Myometrial cell (primary cell): ENCODE measurements at places on chromosomes 4 and X. TPM values are rescaled to one million over a fixed set of nuclear protein-coding genes. Genes with fewer than 3 reads are reported as not detected.

OTUD5 gene
- 39.2 and 48.0 TPM in 2 replicates for total RNA-seq

AWAT2 gene
- total RNA-seq, result not detected in 2 replicates

ADH7 gene
- not detected in 2 replicates for total RNA-seq

TLR10 gene
- not detected in 2 replicates for total RNA-seq

MRFAP1 gene
- 273 and 321 TPM in 2 replicates for total RNA-seq

OPRPN gene
- total RNA-seq, result not detected in 2 replicates

RAB33A gene
- 4.8 and 8.1 TPM in 2 replicates for total RNA-seq

CFI gene
- 20.2 and 21.9 TPM in 2 replicates for total RNA-seq

FAM47A gene
- not detected in 2 replicates for total RNA-seq

TMEM47 gene
- 18.3 and 20.2 TPM in 2 replicates for total RNA-seq

STPG2 gene
- total RNA-seq, result not detected in 2 replicates

SYTL5 gene
- total RNA-seq, result under 0.01 TPM in 1 of 2 replicates, not detected in the other

TNMD gene
- not detected in 2 replicates for total RNA-seq

PCDH11X gene
- not detected in 2 replicates for total RNA-seq

VCX2 gene
- not detected in 2 replicates for total RNA-seq

ODAPH gene
- total RNA-seq, result not detected in 2 replicates

VCX3A gene
- not detected in 2 replicates for total RNA-seq

NXF2B gene
- not detected in 2 replicates for total RNA-seq

DACH2 gene
- not detected in 2 replicates for total RNA-seq

SNCA gene
- 66.6 and 69.8 TPM in 2 replicates for total RNA-seq

NHSL2 gene
- total RNA-seq, result 2.8 and 2.9 TPM in 2 replicates

NR0B1 gene
- not detected in 2 replicates for total RNA-seq

LINC00632 gene
- 11.2 and 16.8 TPM in 2 replicates for total RNA-seq

LGI2 gene
- total RNA-seq, result not detected in 2 replicates

CXXC4 gene
- total RNA-seq, result under 0.01 TPM in 1 of 2 replicates, not detected in the other

TLR1 gene
- total RNA-seq, result 1.2 and 1.9 TPM in 2 replicates

MAGEE1 gene
- total RNA-seq, result 0.53 and 0.86 TPM in 2 replicates

LDB2 gene
- 9.0 and 12.4 TPM in 2 replicates for total RNA-seq

MAGED1 gene
- total RNA-seq, result 373 and 375 TPM in 2 replicates

SLC2A9 gene
- 2.8 TPM in 1 of 2 replicates, not detected in the other for total RNA-seq

AREG gene
- total RNA-seq, result 0.71 and 3.7 TPM in 2 replicates

MAGEB10 gene
- not detected in 2 replicates for total RNA-seq

ELK1 gene
- total RNA-seq, result 37.0 and 38.1 TPM in 2 replicates

TRPC3 gene
- total RNA-seq, result 0.18 TPM in 1 of 2 replicates, not detected in the other

DKK2 gene
- not detected in 2 replicates for total RNA-seq

HSD17B13 gene
- total RNA-seq, result under 0.01 and 1.1 TPM in 2 replicates

NDST3 gene
- total RNA-seq, result not detected in 2 replicates

NAT8L gene
- under 0.01 TPM in 1 of 2 replicates, not detected in the other for total RNA-seq

MCF2 gene
- not detected in 2 replicates for total RNA-seq

CXCL3 gene
- total RNA-seq, result 0.18 and 1.4 TPM in 2 replicates

SERPINA7 gene
- not detected in 2 replicates for total RNA-seq

SFRP2 gene
- not detected in 2 replicates for total RNA-seq

DNAAF6 gene
- not detected in 2 replicates for total RNA-seq

POF1B gene
- total RNA-seq, result not detected in 2 replicates
